ENCODE measurements at places on chromosomes 1 and 21.

DNA sequence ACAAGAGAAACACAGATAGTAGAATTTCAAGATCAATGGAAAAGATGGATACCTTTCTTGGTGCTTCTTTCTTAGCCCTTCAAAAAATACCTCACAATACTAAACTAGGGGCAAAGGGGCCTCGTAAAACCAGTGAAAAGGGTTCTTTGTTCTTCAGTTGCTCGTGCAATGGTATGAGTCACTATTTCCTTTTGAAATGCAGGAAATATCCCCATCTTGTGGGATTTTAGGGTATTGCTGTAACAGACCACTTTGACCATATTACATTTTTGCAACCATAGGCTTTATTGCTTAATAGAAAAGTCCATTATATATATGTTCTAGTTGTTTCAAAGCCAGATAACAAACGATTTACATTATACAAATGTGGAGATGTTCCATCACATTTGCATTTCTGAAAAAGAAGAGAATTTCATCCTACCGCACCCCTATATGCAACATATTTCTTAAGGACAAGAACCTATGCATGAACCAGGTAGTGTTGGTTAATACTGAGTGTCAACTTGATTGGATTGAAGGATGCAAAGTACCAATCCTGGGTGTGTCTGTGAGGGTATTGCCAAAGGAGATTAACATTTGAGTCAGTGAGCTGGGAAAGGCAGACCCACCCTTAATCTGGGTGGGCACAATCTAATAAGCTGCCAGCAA, 88.6 kb upstream of the PKN2 start:
- DNase-seq: no peak

GRCh38 chr1:174204697-174205308, 45.5 kb downstream of the RABGAP1L start:
- DNase-seq: no peak

- DNase-seq: no peak
These were observed 81.8 kb downstream of the PHTF1 start for GRCh38 chr1:113677250-113678158.

GRCh38 chr1:21896652-21897532, 40.2 kb downstream of the HSPG2 start:
- no peak for DNase-seq

DNA sequence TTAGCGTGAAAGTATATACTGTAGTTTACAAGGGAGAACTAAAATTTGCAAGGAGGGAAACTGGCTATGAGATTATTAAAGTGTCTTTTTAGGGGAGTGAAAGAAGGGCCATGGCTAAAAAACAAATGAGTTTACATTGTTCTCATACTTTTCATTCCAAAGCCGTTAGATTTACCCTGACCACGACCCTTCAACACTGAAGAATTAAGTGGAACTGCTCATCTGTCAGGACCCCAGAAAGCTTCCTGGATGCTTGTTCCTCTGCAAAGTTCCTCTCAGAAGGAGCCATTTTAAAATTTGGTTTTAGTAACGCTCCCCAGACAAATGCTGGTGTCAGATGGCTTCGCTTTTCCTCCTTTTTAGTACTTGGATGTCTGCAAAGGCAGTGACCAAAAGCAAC, 82.7 kb upstream of the ZBTB18 start:
- no peak for DNase-seq

GRCh38 chr21:44686000-44686781, 4.2 kb upstream of the KRTAP12-1 start:
- no peak for DNase-seq

DNA sequence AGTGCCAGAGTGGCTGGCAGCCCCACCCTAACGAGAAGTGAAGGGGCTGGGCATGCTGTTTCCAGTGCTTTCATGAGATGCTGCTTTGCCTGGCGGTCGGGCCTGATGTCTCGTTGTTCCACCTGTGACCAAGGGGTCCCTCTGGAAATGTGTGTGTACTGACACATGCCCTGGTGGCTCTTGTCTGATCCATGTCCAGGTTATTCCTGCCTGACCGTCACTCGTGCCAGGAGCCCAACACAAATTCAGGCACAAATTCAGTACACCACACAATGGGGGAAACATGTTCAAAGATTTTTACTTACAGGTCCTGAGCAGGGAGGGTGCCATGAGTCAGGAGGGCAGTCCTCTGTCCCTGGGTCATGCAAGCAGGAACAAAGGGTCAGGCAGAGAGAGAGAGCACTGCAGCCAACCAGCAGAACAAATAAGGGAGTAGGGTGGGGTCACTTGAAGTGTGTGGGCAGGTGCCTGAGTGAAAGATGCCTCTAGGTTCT, 76.3 kb downstream of the ADARB1 start:
- DNase-seq: no peak

DNA sequence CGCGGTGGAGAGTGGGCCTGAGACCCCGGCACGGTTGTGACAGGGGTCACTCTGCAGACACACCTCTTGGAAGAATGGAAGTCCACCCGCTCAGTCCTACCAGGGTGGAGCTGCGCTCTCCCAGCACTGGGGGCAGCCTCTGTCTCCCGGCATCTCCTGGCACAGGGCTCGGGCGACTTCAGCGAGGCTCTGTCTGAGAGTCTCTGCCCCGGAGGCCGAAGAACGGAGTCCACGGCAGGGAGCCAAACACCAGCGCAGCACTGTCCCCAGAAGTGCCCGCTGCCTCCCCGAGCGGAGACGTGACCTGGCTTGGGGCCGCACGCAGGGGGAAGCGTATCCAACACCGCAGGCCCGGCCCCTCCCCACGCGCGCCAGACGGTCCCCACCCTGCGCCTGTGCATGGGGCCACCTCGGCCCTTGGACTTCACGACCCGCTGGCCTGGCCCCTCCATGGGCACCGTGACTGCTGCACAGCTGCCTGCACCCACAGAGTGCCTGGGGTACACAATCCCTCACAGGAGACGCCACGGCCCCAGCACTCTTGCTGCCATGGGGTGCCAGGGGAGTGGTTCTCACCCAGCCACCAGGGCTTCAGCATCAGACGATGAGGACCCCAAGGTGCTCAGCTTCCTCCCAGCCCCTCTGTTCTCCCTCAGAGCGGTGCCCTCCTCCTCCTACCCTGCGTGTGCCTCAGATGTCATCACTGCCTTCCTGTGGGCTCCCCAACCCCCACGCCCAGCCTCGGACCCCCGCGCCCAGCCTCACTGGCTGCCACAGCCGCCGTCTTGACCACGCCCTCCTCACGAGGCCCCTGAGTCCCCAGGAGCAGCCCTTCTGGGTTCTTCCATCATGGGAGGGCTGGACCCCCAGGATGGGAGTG, 14.9 kb upstream of the RNF223 start:
- DNase-seq: no peak

GRCh38 chr1:36458910-36459309, 5.3 kb downstream of the MRPS15 start:
- no peak for DNase-seq

DNA sequence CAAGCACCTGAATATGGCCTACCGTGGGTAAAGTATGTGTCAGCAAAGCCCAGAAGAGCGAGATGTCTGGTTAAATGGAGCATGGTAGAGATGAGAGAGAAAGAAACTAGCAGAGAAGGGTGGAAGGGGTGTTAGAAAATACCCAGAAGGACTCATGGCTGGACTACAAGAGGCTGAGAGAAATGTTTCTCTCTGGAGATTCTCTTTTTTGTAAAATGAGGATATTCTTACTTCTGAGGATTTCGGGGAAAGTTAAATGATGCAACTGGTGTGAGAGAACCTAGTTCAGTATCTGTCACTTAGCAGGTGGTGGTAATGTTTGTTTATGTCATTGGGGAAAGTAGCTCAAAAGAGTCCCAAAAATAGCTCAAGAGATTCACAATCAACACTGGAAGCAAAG, 7.2 kb upstream of the EPS15 start:
- DNase-seq: no peak

All from stimulated activated CD8-positive, alpha-beta memory T cell treated with anti-CD3 and anti-CD28 coated beads, Interleukin-4, amount 100 ng/mL, for 4 hours (primary cell).